ENCODE measurements at places on chromosomes 4 and X. TPM values are rescaled to one million over a fixed set of nuclear protein-coding genes. Genes with fewer than 3 reads are reported as not detected.

GRCh38 chrX:109928596-109929335, 74.1 kb upstream of the TMEM164 start:
- no peaks in the 10 kb centered on the region for H3K27me3 ChIP-seq
- H3K4me1 ChIP-seq = no peaks in the 10 kb centered on the region
- no peak overlapping the region for H3K27ac ChIP-seq
- H3K4me3 ChIP-seq = no peak overlapping the region

DNA sequence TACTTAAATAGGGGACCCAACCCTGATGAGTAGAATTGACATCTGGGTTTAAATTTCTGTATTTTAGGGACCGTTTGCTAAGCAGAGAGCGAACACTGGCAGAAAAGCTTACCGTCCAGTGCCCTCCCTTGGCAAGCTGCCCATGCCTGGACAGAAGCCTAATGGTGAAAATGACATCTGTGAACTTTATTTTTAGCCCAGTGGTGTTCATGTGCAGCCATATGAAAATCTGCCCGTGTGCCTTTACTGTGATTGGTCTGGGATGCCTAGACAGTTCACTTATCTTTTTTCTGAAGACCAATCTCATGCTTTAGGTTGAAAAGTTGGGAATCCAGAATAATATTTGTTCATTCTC, 1.1 kb downstream of the STBD1 start:
- H3K4me3 ChIP-seq = peak overlapping the region; percentile 88
- H3K27me3 ChIP-seq = no peaks in the 10 kb centered on the region
- no peaks in the 10 kb centered on the region for H3K4me1 ChIP-seq
- DNase-seq = no peak
- no peaks in the 10 kb centered on the region for H3K36me3 ChIP-seq
- H3K27ac ChIP-seq = peak overlapping the region; percentile 81

The SOWAHD gene
- 1.1 TPM for total RNA-seq

- no peak for DNase-seq
- H3K36me3 ChIP-seq = no peaks in the 10 kb centered on the region
- no peaks in the 10 kb centered on the region for H3K4me1 ChIP-seq
- no peak overlapping the region for H3K27ac ChIP-seq
- no peaks in the 10 kb centered on the region for H3K27me3 ChIP-seq
These were observed 109.6 kb downstream of the EFNB1 start for GRCh38 chrX:68938244-68939004.

Data from Panc1 (cell line).